ENCODE measurements at places on chromosomes 7 and 10.

DNA sequence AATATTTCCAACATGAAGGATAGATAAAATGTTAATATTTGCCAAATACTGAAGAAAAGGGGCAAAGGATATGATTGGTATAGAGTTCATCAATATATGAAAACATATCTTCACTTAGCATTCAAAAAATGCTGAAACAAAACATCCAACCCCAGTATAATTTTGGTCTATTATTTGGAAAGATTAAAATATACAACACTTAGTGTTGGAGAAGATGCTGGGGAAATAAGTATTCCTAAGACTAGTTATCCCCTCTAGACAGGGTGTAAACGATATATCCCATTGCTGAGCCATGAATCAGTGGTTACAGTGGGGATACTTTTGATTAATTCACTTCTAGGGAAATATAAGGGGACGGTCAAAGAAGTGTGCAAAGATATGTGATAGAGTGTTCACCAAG is 187.3 kb upstream of the IMMP2L start:
- no peak for DNase-seq

GRCh38 chr10:101832325-101832771 is 11.3 kb downstream of the KCNIP2 start:
- DNase-seq = no peak

- DNase-seq = no peak
These were observed 634.7 kb upstream of the AUTS2 start for GRCh38 chr7:68963552-68963951.

DNA sequence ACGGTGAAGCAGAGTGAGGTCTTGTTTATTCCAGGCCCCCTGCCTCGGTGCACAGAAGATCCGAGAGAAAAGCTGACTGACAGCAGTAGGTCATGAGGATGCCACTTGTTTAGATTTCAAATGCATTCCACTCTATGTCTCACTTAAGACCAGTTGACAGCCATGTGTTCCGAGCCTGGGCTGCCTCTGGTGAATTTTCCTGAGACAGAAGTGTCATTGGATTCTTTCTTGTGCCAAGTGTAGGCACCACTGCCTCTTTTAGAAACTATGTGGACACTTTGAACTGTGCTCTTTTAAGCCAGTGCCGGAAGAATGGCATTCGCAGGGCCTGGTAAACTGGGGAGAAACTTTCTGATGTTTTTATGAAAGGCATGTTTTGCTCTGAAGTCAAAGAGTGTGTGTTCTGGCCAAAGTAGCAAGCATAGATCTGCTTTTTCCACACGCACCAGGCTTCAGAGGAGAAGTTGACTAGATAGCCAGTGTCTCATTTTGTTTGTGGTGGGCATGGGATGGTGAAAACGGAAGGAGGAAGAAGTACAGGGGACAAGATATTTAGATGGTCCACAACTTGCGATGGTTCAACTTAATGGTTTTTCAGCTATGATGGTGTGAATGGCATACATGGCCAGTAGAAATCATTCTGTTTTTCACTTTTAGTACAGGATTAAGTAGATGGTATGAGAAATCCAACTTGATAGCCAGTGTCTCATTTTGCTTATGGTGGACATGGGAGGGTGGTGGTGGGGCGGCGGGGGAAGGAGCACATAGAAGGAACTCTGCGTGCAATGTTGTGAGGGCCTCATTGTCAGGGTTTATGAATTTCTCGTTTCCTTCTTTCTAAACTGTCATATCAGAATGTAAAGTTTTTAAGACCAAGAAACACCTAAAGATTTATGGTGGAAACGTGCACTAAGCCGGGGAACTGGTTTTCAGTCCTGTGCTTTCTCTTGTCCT is 41.5 kb downstream of the CYP17A1 start:
- DNase-seq = no peak

GRCh38 chr7:115132096-115132495 is 210.2 kb downstream of the MDFIC start:
- DNase-seq = no peak

GRCh38 chr10:110504111-110504735 is 6.5 kb downstream of the DUSP5 start:
- DNase-seq = no peak

- no peak for DNase-seq
These were observed 10.1 kb downstream of the ACTR1A start for GRCh38 chr10:102492344-102492939.

DNA sequence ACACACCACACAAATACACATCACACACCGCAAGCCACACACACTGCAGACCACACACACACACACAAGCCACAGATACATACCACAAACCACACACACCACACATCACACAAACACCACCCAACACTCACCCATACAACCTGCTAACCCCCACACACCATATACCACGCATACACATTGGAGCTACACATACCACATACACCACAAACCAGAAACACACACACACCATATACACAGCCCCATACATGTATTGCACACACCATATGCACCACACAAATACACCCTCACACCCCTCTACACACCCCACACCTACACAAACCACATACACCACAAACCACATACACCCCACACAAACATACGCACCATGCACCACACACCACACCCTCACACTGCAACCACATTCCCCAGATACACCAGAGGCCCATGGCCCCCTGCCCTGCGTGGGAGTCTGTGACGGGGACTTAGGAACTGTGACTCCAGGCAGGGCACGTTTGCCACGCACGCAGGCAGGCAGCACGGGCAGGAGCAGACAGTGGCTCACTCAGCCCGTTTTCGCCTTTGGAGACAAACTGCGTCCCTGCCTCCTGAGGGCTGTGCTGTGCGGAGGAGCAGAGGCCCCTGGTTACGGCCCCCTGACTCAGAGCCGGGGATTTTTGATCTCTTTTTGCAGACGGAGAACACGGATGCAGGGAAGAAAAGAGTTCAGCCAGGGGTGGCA is 52.6 kb downstream of the TMEM209 start:
- DNase-seq = no peak

- no peak for DNase-seq
These were observed 570 bp downstream of the TBC1D12 start for GRCh38 chr10:94402843-94403379.

DNA sequence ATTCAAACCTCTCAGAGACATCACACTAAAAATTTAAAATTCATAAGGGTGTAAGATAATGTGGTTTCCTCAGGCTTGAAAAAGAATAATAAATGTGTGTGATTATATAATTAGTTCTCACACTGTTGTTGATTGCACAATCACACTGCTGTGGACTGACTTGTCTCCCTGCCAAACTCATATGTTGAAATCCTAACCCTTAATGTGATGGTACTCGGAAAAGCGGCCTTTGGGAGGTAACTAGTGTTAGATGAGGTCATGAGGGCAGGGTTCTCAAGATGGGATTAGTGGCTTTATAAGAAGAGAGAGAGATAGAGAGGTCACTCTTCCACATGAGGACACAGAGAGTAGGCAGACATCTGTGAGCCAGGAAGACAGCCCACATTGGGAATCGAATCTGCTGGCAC is 128.5 kb upstream of the COL1A2 start:
- DNase-seq = no peak

DNA sequence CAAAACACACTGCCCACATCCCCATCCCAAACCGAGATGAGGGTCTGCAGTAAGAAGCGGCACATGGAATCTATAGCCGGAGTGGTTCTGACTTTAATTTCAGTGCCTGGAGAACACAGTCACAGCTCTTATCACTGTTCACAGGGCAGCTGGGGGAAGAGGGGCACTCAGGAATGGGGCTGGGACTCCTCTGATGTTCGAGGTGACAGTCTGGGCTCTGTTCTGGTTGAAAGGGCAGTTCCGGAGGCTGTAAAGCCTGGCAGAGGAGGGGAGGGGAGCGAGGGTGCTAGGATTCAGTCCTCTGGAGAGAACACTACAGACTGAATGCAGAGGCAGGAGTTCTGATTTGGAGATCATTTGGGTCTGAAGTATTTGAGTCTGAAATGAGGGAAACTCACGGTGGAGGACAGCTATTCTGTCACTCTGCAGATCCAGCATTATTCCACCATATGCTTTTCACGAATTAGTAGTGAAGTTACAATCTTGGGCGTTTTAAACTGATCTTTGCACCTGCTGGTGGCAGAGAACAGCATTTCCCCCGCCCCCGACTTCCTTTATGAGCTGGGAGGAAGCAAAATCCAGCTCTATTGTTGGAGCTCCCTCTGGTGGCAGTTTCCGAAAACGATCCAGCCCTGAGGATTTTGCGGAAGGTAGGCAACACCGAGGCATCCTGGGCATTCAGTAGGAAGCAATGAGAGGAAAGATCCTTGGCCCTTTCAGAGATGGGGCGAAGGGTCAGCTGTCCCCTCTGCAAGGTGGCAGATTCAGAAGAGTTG is 22.7 kb upstream of the KCNK18 start:
- DNase-seq = peak; percentile 60

- DNase-seq = no peak
These were observed 145.9 kb upstream of the SVIL start for GRCh38 chr10:29780639-29781038.

GRCh38 chr10:131747791-131748190 is 153.0 kb upstream of the PPP2R2D start:
- no peak for DNase-seq

DNA sequence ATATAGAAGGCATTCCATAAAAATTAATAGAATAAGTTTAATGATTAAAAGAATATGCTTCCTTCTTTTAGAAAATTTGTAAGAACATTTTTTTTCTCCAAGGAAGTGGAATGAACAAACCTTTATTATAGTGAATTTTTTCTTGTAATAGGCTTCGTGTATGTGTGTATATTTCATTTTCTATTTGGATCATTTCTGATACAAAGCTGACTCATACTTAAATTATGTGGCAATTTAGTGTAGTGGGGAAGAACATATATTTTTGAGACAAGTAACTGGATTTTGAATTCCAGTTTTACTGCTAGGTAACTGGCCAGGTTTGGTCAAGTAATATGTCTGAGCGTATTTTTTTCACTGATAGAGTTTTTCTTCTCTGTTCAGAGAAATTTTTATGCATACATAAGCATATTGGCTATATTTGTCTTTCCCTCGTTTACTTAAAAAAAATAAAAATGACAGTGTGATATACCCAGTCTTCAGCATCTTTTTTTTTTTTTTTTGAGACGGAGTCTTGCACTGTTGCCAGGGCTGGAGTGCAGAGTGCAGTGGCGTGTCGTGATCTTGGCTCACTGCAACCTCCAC is 50.8 kb downstream of the CDK13 start:
- no peak for DNase-seq

- no peak for DNase-seq
These were observed 591.1 kb downstream of the PTPRN2 start for GRCh38 chr7:157996359-157997079.

GRCh38 chr7:149330914-149331567 is 69.0 kb downstream of the ZNF783 start:
- DNase-seq = no peak

DNA sequence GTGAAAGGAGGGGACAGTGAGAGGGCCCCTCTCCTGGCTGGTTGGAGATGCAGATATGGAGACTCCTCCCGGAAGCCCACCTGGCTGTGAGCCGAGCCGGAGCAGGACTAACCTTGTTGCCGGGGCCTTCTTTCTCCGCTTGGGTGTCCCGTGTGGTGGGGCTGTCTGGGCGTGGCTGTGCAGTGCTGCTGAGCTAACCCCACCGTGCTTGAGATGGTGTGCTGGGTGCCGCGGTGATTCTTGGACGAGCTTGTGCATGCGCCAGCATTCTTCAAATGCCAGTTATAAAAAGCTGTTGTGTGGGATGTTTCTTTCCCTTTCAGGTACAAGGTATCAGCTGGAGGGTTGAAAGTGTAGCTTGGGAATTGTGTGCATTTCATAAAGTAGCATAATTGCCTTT is 48.8 kb downstream of the DAGLB start:
- DNase-seq = no peak

DNA sequence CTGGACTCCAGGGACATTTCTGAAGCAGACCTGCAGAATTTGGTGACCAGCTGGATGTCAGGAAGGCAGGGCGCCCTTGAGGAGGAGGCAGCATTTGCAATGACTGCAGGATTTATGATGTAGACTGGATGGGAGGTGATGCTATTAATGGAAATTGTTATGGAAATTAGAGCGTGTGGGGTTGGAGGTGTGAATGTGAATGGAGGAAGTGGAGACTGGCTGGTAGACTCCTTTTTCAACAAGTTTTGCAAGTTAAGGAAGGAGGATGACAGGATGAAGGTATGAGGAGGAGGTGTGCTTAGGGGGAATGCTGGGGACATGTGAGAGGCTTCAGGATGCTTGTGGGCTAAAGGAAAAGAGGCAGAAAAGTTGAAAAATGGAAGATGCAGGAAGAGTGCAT is 137.0 kb downstream of the TMEM178B start:
- DNase-seq = no peak

DNA sequence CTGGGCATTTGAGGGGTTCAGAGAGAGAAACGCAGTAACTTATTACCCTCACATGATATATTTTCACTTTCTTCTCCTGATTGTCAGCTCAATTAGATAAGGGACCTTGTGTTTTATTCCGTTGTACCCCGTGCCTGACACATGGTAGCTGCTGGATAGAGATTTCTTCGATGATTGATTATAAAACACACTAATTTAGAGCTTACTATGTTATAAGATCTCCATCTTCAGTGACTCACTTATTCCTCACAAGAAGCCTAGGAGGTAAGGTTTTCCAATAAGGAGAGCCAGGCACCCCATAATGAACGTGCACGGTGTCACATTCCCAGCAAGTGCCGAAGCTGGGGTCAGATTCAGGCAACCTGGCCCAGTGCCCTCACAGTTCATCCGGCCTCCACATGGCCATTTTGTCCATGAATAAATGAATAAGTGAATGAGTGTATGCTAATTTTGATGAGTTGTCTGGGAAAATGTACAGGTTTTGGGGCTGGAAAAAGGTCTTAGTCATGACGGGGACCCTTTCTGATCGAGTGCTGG is 138.1 kb upstream of the CDCA7L start:
- no peak for DNase-seq

DNA sequence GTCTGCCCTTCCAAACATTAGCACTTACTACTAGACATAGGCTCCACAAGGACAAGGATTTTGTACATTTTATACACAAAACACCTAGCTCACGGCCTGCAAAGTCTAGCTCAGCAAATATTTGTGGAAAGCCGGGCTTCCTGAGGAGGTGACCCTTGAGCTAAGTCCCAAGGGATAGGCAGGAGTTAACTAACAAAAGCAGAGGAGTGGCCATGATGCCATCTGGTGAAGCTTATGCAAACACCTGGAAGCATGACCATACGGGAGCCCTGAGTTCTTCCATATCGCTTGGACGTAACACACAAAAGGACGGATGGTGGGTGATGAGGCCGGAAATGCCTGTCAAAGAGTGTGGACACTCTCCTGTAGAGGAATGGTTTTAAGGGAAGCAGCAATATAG is 25.9 kb upstream of the YAE1 start:
- DNase-seq = no peak

GRCh38 chr10:95341716-95342130 is 50.9 kb upstream of the PDLIM1 start:
- DNase-seq = no peak

- no peak for DNase-seq
These were observed 142.6 kb upstream of the COL1A2 start for GRCh38 chr7:94252124-94252523.
